ENCODE measurements at places on chromosomes 3 and 15.
A peak's percentile ranks its signal among the peaks of the same experiment; 100 is the strongest.

- DNase-seq: no peak
Measured at GRCh38 chr3:57982561-57983243, 25.5 kb upstream of the FLNB start.

- DNase-seq: no peak
Measured at GRCh38 chr3:12299026-12299425, 10.2 kb downstream of the PPARG start.

- DNase-seq: no peak
Measured at GRCh38 chr3:196599734-196600128, 31.3 kb downstream of the FBXO45 start.

GRCh38 chr3:71863563-71864190 lies 78.7 kb upstream of the PROK2 start:
- no peak for DNase-seq

DNA sequence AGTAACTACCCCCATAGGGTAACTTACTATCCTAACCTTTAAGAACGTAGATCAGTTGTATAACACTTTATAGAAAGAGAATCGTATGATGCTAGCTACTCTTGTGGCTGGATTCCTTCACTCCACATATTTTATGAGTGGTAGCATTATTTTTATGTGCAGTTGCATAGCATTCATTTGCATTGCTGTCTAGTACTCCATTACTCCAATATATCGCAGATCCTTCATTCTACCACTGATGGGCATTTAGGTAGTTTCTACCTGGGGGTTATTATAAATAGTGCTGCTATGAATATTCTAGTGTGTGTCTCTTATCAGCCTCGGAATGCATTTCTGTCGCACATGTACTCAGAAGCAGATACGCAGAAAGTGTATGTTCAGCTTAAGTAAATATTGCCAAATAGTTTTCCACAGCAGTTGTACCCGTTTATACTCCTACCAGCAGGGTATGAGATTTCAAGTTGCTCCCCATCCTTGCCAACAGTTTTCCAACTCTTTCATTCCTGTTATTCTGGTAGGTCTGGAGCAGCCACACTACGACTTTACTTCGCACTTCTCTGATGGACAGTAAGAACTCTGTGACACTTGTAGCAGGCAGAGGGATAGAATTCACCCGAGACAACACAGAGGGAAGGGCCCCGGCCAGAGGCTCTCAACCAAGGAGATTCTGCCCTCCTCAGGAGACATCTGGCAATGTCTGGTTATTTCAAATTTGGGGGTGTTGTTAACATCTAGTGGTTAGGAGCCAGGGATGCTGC lies 9.8 kb upstream of the VGLL4 start:
- DNase-seq: no peak

DNA sequence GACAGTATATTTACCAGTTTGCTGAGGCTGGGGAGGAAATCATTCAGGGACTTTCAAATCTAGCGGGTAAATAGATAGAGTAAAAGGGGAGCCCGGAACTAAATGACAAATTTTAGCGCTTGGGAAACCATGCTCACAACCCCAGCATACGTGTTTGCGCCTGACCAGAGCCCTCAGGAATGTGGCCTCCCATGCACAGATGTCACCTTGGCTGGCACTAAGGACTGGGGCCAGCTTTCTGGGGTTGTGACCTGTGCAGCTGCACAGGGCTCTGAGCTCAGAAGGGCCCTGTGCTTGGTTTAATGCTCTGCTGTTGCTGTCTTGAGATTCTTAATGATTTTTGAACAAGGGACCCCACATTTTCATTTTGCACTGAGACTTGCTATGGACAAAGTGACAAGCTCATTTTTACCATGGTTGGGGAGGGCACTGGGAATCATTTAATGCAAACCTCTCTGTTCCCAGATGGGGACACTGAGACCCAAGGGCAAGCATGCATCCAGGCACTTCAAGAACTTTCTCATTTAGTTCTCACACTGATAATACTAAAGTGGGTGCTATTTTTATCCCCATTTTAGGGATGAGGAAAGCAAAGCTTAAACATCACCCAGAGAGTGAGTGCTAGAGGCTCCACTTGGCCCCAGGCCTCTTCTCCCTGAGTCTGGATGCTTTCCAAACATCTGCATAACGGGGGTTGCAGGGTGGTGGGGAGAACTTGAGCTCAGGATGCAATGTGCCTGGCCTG lies 44.1 kb upstream of the FAM107A start:
- no peak for DNase-seq

- no peak for DNase-seq
Measured at GRCh38 chr3:141489203-141489602, 2.4 kb downstream of the RASA2 start.

- no peak for DNase-seq
Measured at GRCh38 chr3:7392206-7392605, 531.3 kb downstream of the GRM7 start.

DNA sequence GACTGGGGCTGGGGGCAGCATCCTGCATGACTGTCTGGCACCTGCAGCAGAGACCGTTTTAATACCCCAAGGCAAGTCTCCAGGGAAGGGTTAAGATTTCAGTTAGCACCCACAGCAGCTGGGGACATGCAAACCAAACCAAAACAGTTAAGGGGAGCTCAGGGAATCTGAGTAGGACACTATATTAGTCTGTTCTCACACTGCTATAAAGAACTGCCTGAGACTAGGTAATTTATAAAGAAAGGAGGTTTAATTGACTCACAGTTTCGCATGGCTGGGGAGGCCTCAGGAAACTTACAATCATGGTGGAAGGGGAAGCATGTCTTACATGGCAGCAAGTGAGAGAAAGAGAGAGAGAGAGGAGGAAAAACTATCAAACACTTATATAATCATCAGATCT lies 25.3 kb downstream of the GALNT15 start:
- no peak for DNase-seq

- DNase-seq: no peak
Measured at GRCh38 chr3:187105700-187106099, 33.6 kb downstream of the RPL39L start.

GRCh38 chr3:150509780-150510179 lies 36.5 kb downstream of the SERP1 start:
- DNase-seq: no peak

DNA sequence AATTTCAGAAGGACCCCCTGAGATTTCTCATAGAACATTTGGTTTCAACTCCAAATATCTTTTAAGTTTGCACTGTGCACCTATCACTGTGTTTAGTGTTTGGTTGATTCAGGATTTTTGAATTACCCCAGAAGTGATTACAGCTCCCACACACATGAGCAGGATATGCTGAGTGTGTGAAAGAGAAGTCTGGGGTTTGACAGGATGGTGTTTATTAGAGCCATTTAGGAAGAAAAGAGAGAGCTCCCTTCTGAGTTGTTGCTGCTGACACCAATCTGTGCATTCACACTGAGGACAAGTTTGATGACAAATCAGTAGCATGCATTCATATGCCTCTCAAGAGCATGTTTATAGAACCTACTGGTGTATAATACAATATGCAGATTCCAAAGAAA lies 118.1 kb downstream of the RPL22L1 start:
- no peak for DNase-seq

GRCh38 chr3:40858364-40859115 lies 333.8 kb downstream of the ZNF621 start:
- no peak for DNase-seq

DNA sequence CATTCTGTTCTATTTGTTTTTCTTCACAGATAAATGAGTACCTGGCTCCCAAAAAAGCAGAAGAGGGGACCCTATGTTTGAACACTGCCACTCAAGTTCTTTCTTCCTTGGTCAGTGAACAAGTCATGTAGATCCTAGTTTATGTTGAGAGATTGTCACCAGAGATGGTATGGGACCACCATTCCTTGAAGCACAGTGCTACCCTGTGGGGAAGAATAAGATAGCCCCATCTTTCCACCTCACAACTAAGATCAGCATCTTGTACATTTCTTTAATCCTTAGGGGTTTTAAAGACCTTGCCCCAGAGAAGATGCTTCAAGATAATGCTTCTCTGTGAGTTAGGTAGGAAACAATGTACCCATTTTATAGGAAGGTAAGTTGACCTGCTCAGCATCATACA lies 233.5 kb upstream of the WNT5A start:
- DNase-seq: no peak

GRCh38 chr15:100034191-100034590 lies 301.0 kb upstream of the LYSMD4 start:
- no peak for DNase-seq

DNA sequence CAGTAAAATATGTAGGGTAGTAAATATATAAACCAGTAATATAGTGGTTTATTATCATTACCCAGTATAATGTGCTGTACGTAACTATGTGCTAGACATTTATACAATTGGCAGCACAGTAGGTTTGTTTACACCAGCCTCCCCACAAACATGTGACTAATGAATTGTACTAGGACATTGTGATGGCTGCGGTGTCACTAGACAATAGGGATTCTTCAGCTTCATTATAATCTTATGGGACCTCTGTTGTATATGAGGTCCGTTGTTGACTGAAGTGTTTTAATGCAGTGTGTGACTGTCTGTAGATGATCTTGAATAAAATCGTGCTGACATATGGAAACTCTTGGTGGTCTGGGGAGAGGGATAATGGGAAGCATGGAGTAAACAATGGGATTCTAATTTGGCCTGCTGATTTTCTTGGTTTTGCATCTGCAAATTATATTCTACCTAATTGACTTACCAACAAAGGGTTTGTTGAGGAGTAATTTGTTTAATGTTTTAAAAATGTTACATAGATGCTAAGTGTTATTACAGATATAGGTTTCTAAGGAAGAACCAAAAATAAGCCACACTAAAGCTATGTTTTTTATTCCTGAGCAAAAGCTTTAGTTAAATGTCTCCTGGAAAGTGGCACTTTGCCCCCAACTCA lies 496.5 kb upstream of the TBL1XR1 start:
- DNase-seq: no peak

DNA sequence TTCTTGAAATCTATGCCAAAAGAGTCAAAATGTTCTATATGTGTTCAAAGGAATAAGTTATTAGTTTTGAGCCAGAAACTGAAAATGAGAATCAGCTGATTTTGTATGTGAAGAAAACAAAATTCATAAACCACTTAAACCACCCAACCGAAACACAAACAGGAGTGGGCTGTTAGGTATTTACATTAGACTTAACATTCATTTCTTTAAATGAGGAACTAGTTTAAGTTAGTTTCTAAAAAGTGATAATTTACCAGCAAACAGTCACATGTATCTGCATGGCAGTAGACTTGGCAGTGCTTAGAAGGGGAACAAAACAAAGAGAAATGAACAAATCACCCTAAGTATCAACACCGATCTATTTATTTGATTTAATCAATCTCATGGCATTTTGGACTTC lies 128.0 kb downstream of the GMNC start:
- DNase-seq: no peak

DNA sequence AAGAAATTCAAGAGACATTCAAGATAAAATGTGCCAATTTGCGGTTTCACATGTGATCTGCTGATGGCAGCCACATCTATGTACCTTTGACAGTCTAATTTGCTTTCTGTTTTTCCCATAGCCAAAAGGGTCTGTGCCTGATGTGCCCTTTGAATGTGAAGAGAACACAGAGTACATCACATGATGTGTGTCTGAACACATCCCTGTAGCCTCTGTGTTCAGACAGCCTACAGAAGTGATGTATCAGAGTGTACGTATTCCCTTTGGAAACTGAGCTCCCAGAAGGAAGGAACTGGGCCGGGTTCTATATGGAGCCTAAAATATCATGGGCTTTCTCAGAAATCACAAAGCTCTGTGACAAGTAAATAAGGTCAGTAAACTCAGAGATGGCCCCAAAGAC lies 52.4 kb downstream of the BOC start:
- no peak for DNase-seq

- no peak for DNase-seq
Measured at GRCh38 chr3:161295325-161295724, 74.2 kb downstream of the NMD3 start.

DNA sequence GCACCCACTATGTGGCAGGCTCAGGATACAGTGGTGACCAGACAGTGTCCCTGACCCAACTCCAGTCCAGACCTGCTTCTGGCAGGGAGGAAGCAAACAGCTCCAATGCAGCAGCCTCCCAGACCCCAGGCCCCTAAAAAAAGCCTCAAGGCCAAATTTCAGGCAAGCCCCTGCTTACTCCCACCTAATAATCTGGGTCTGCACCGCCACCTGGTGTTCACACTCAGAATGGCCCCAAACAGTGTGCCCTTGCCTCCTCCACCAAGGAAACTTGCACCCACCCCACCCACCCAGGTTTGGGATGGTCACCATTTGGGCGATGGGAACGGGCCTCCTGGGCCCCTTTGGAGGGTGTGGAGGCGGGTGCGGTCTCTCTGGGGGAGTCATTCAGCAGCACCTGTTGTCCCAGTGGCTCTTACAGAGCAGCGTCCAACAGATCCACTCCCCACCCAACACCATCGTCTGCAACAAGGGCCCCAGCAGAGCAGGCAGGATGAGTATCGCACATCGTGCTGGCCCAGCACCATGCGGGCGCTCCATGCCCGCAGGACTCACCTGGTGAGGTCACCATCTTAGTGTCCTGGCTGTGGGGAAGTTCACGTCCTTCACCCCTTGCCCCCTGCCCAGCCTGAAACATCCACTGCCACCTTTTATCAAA lies 17.3 kb downstream of the C3orf18 start:
- DNase-seq: peak; percentile 65

GRCh38 chr3:162802228-162802965 lies 1305.8 kb downstream of the OTOL1 start:
- no peak for DNase-seq

DNA sequence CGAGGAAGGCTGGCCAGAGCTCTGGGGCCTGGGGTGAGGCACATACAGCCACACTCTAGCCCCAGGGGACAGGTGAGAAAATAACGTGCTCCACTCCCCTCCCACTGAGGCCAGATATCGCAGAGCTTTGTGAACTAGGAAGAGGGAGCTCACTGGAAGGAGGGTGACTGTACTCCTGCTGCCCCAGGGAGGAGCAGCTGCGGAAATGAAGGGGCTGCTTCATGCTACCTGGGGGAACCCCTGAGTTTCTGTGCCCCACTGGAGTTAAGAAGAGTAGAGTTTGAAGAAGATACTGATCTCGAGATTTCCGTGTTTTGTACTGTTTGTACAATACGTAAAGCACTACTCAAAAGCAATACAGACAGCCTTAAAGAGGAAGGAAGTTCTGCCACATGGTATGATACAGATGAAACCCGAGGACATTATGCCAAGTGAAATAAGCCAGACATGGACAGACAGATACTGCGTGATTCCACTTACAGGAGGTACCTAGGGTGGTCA lies 44.6 kb downstream of the CMTM6 start:
- DNase-seq: no peak

GRCh38 chr3:196883361-196883760 lies 15.6 kb downstream of the SENP5 start:
- DNase-seq: no peak

GRCh38 chr15:77691607-77692006 lies 58.9 kb upstream of the LINGO1 start:
- DNase-seq: no peak

DNA sequence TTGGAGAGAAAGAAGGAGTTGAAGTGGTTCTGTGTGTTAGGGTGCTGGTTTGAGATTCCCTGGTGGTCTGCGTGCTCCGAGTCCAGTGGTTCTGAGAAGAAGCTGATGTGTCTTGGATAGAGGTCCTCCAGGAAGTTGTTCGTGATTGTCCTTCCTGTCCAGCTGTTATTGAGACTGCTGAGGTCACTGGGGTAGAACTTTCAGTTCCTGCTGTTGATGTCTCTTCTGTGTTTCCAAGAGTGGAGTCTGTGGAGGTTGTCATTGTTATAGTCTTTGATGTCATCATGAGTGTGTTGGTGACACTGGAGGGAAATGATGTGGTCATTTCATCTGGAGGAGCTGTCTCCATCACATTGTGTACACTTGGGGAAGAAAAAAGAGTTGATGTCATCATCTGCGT lies 20.8 kb downstream of the MUC4 start:
- no peak for DNase-seq

GRCh38 chr3:77325280-77325679 lies 285.4 kb downstream of the ROBO2 start:
- DNase-seq: no peak

Measured in GM12891 (cell line).